ENCODE measurements at places on chromosomes 7 and 10. TPM values are rescaled to one million over a fixed set of nuclear protein-coding genes. Genes with fewer than 3 reads are reported as not detected.

- DNase-seq = no peak
Measured at GRCh38 chr10:22228167-22228938, 10.5 kb upstream of the EBLN1 start.

DNA sequence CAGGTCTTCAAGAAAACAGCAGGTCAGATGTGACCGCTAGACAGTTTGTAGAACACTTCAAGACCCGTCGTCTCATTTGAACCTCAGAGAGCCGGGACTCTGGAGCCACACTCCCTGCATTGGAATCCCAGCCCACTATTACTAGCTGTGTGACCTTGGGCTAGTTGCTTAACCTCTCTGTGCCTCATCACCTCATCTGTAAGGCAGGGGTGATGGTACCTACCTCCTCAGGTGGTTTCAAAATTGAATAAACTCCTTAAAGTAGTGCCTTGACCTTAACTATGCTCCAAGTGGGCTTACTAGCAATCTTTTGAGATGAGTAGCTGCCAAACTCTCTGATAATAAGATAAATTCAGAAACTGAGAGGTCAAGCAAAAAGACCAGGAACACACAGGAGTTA, 43.8 kb downstream of the OGDH start:
- DNase-seq = no peak

Gene METTL2B
- 16.2 TPM for total RNA-seq

GRCh38 chr7:34087892-34088891, 182.9 kb downstream of the BMPER start:
- DNase-seq = no peak
